NCI-H526 treated with DMSO at 0.1 percent for 48 hours (cell line): ENCODE measurements at places on chromosomes 6 and 20.

DNA sequence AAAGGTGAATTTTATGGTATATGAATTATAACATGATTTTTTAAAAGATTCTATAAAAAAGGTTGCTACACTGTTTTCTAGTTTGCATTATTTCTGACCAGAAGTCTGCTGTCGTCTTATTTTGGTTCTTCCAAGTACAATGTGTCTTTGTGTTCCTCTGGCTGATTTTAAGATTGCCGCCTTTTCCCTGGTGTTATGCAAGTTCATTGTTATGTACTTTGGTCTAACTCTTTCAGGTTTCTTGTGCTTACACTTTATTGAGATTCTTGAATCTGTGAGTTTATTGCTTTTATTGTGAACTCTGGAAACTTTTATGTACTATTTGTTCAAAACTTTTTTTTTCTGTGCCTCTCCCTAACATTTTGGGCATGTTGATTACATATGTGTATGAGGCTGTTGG lies 109.8 kb downstream of the RFX6 start:
- DNase-seq = no peak

GRCh38 chr6:53104916-53105315 lies 39.7 kb downstream of the FBXO9 start:
- DNase-seq = no peak

DNA sequence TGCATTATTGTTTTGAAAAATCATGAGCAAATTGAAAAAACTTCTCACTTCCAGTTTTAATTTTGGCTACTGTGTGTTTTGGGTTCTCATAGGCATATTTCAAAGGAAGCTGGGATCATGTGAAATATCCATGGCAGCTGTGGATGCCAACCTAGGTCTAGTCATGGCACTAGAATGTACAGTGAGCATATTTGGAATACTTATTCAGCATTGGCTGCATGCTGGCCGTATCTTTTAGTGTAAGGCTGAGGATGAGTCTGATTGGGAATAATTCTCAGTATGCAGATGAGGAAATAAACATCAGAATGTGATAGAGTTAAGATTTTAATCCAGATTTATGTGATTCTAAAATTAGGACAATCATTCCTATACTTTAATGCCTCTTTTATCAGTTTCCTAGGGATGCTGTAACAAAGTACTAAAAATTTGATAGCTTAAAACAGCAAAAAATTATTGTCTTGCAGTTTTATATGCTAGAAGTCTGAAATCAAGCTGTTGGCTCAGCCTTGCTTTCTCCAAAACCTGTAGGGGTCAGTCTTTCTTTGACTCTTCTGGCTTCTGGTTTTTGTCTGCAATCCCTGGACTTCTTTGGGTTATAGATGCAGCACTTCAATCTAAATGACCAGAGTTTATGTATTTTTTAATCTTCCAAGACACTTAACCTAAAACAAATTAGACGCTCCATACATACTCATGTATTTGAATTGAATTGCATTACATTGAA lies 37.7 kb upstream of the DEFB112 start:
- no peak for DNase-seq

DNA sequence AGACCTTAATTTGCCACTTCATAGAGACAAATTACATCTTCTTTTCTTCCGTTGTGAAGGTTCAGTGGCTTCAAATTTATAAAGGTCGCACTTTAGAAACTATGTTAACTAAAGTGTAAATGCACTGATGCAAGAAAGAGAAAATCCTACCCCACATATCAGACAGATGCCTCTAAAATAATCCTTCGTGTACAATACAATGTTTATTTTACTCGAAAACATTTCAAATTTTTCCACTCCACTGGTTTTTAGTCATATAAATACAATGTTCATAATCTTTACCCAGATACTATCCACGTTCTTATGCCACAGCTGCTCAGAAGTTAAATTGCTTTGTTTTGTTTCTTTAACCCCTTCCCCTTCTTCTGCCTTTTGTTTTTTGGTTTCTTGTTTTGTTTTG lies 140.3 kb upstream of the LAMP5 start:
- DNase-seq = no peak

GRCh38 chr6:93524671-93525451 lies 105.5 kb upstream of the EPHA7 start:
- DNase-seq = no peak

DNA sequence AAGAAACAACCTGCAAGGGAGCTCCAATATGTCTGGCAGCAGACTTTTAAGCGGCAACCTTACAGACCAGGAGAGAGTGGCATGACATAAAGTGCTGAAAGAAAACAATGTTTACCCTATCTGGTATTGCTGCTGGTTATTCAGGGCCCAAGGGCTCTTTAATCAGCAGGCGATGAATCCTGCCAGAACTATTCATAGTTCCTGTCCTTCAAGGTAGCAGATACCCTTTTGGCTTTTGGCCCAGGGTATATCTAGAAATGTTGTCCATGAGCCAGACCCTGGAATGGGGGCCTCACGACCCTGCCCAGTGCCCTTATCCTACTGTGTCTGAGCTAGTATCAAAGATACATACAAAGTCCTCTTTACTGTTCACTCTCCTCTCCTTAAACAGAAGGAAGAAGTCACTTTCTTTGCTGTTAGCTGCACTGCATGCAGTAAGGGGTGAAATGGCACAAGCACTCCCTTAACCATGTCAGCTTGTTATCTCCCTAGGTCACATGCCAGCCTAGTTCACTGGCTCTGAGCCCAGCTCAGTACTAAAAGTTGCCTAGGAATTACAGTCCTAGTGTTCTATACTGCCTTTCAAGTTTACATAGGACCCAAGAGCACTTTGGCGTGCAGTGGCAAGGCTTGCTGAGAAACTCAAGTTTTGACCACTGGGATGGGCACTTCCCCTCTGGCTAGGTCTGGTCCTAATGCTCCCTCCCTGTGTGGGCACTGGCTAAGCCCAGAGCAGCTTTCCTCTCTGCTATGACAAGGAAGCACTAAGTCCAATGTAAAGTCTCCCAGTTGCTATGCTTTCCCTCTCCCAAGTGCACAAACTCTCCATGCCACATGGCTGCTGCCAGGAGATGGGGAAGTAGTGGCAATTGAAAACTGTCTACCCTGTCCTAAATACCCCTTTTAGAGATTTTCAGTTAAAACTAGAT lies 122.0 kb downstream of the HTR1B start:
- DNase-seq = no peak

- DNase-seq = no peak
Measured at GRCh38 chr6:164163239-164163638, 748.7 kb downstream of the QKI start.

- no peak for DNase-seq
Measured at GRCh38 chr6:163797296-163797845, 382.9 kb downstream of the QKI start.

DNA sequence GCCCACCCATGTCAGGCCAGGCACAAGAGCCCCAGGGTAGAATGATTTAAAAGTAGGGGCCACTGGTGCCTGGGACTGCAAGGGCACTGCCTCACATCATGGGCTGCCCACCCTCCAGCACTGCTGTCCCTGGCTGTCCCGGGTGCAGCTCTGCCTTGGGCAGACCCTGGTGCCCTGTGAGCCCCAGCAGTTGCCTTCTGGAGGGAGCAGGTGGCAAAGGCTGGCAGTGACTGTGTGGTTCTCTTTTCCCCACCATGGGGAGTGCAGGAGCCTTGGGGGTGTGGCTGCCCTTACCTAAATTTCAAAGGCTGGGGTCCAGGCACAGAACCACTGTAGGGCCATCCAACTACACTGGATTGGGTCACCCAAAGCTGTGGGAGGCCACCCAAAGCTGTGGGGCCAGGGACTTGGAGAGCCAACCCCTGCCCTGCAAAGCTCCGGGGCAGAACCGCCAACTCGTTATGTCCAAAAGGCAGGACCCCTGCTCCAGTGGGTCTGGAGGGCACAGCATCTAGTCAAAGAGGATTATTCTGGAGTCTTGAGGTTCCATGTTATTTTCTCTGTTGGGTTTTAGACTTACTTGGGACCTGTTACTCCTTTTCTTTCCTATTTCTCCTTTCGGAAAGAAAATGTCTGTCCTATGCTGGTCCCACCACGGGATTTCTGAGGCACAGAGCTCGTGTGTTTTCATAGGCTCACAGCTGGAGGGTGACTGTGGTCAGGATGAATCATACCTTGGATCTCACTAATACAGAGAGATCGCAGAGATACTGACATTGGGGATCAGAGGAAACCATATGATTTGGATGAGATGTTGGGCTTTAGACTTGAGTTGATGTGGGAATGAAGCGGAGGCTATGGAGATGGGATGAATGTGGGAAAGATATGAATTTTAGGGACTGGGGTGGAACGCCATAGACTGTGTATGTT lies 65.3 kb downstream of the RAMACL start:
- DNase-seq = no peak

- no peak for DNase-seq
Measured at GRCh38 chr6:40923326-40923725, 115.7 kb downstream of the UNC5CL start.

- no peak for DNase-seq
Measured at GRCh38 chr6:27591699-27592480, 119.0 kb upstream of the ZNF184 start.

GRCh38 chr20:6506906-6507305 lies 260.6 kb upstream of the BMP2 start:
- no peak for DNase-seq

- DNase-seq = no peak
Measured at GRCh38 chr6:111838749-111839484, 34.3 kb downstream of the FYN start.

DNA sequence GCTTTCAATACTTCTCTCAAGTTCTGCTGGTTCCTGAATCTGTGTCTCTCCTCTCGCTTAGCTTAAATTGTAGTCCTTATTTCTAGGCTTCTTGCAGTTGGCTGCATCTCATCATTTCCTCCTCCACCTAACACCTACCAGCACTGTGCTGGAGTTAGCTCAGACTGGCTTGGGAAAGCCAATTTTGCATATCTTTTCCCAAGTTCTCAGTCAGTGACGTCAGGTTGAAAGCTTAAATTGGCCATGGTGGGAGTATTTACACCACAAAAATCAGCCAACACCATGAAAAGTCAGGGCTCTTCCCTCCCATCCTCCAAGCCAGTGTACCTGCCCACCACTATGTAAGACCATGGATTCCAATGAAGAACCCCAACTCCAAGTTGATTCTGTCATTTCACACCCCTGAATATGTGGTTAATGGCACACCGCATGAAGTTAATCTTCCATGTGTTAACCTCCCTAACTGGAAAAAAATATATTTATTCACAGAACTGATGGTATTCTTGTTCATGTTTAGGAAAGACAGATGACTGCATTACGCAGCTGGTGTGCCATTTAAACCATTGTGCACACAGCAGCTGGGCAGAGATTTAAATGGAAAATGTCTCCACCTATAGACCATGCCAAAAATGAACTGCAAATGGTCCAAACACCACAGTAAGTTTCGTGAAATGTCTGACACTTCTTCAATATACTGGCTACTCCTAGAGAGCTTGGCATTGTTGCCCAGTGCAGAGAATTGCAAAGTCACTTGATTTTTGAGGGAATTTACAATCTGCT lies 274.1 kb upstream of the MAP3K7 start:
- DNase-seq = no peak

DNA sequence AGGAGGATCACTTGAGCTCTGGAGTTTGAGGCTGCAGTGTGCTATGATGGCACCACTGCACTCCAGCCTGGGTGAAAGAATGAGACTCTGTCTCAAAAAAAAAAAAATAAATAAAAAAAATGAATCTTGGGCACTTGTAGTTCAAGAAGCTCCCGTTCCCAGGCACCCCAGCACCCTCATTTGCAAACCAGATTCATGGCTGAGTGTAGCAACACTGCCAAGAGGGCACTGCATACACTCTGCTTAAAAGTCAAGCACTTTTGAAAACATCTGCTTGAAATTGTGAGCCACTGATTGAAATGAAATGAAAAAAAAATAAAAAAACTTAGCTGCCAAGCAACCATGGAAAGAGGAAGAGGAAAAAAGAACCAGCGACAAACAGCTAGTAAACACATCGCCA lies 124.7 kb upstream of the SASH1 start:
- DNase-seq = no peak

- no peak for DNase-seq
Measured at GRCh38 chr20:46063652-46064054, 26.1 kb downstream of the NCOA5 start.

GRCh38 chr6:148720406-148720805 lies 26.4 kb upstream of the UST start:
- no peak for DNase-seq

DNA sequence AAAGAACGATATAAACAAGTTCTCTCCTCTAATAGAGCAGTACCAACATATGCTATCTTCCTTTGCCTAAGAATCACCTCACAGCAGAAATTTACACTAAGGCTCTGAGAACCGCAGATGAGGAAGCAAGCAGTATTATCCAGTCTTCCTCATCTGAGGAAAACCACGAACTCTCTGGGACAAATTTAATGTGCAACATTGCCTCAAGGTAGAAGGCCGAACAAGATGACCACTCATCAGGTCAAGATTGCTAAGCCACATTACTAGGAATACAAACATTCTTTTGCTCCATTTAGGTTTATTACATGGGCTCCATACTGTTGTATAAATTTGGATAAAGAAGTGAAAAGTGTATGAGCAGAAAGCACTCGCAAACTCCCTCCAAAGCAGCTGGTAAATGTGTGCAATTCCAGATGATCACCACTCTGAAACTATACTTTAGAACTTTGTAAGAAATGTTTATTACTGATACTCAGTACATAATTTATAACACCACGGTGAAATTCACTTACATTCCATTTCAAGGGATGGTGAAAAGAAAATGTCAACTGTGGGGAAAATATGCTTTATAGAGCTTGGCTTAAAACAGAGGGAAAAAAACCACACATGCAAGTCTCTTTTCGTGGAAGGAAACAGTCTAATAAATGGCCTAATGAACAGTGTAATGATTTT lies 398.4 kb downstream of the BTBD9 start:
- DNase-seq = no peak

GRCh38 chr6:141210901-141211300 lies 921.8 kb upstream of the GJE1 start:
- no peak for DNase-seq

DNA sequence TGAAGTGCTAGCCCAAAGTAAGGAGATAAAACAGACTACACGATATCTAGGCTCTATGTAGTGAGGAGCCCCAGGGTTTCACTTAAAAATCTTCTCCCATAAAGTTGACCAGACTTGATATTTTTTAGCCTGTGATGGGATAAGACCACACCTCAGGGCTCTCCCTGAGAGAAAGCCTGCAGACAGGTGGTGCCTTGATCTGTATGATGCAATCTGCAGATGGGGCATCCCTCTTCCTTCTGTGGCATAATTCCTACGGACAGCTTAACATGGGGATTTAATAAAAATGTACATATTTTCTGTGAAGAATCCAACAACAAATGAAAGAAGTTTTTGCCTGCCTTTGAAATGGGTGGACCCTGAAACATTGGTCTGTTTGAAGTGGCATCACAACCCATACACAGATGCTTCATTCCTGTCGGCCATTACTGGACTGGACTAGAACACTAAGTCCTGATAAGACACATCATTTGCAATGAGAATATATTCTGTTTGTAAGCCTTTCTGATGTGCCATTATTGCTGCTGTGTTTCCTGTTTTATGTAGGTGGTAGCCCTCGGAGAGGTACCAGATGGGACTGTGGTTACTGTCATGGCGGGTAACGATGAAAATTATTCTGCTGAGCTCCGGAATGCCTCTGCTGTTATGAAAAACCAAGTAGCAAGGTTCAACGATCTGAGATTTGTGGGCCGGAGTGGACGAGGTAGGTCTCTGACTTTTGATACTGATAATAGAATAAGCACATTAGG lies 53.8 kb upstream of the SUPT3H start:
- DNase-seq = no peak

GRCh38 chr6:46184114-46184513 lies 13.3 kb upstream of the ENPP5 start:
- no peak for DNase-seq

GRCh38 chr6:137728386-137729349 lies 138.4 kb upstream of the TNFAIP3 start:
- DNase-seq = no peak

GRCh38 chr6:99364026-99364425 lies 14.6 kb upstream of the FAXC start:
- DNase-seq = no peak

- no peak for DNase-seq
Measured at GRCh38 chr6:137805622-137806021, 61.4 kb upstream of the TNFAIP3 start.
